ENCODE measurements at places on chromosomes 12 and 14.
A peak's percentile ranks its signal among the peaks of the same experiment; 100 is the strongest.

DNA sequence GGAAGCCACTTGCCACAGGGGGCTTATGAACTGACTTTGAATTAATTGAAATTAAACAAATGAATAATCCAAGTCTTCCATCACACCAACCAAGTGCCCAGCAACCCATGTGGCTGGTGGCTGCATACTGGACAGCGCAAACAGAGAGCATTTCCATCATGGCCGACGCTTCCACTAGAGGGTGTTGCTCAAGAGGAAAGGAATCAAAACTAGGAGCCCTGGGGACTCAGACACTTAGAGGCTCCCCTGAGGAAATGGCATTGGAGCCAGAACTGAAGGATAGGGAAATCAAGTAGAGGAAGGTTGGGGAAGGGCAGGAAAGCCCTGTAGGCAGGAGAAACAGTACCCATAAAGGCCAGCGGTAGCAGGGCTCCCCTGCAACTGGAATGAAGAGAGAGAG lies 50.6 kb upstream of the NUAK1 start:
- DNase-seq: no peak

DNA sequence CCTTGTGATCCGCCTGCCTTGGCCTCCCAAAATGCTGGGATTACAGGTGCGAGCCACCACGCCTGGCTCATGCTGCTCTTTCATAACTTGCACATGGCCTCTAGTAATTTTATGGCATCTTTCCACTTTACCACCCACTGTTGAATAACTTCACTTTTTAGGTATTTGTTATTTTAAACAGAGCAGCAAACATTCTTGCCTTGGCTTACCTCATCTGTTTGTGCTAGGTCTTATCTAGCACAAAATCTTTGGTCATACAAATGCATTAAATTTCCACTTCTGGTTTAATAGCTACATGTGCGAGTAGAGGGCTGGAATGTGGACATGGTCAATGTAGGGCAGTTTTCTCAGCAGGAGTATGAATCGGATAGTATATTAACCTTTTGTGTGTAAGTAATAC lies 38.8 kb upstream of the ATF7IP start:
- DNase-seq: no peak

DNA sequence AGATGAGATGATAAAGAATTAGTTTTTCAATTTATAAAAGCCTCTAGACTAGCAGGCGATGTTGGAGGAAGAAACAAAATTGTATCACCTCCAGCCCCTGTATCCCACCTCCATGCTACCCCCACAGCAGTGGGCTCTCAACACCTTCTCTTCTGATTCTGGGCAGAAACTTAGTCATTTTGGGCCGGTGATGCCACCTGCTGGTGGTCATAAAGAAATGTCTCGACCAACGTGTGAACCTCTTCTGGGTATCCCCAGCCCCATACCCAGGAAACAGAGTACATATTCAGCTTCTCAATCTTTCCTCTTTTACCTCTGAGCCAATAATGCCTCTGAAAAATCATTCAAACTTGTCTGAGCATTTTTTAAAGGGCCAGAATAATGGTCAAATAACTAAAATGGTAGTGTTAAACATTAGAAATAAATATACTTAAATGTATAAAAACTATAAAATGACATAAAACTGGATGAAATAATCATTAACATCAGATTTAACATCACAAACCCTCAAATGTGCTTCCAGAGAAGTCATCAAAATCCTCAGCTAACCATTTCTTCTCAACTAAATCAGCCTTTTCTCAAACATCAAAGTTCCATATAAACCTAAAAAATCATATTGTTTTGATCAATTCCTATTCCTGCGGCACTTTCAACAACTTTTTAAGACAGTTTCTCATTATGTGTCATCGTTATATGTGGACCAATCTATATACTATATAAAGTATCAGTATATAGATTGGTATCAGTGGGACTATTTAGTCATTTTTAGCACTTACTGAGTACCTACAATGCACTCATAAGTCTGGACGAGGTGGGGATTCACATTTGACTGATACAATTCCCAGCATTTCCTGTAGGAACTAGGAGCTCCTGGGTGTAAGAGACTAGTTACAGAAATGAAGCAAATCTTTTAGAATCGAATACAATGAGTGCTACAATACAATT lies 69.4 kb downstream of the ATXN2 start:
- DNase-seq: peak; percentile 83

DNA sequence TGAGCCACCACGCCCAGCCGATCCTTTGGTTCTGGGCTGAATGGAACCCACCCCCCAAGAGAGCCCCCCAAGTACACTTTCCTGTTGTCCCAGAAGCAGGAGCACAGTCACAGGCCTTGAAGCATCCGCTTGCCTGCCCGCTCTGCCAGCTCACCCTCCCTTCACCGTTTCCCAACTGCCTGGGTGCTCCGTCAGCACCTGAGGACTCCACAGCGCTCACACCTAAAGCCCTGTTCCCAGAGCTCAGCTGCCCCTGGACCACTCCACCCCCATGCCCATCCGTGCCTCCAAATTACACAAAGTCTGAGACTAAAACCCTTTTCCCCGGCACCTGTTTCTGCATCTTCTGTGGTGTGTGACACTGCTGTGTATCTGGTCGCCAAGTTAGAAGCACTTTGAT lies 44.3 kb upstream of the TRAF3 start:
- DNase-seq: no peak

GRCh38 chr12:104720339-104721038 lies 237.6 kb downstream of the SLC41A2 start:
- DNase-seq: peak; percentile 96

GRCh38 chr12:16763901-16764300 lies 157.9 kb upstream of the LMO3 start:
- no peak for DNase-seq

GRCh38 chr14:103549361-103550311 lies 12.8 kb downstream of the BAG5 start:
- DNase-seq: no peak

DNA sequence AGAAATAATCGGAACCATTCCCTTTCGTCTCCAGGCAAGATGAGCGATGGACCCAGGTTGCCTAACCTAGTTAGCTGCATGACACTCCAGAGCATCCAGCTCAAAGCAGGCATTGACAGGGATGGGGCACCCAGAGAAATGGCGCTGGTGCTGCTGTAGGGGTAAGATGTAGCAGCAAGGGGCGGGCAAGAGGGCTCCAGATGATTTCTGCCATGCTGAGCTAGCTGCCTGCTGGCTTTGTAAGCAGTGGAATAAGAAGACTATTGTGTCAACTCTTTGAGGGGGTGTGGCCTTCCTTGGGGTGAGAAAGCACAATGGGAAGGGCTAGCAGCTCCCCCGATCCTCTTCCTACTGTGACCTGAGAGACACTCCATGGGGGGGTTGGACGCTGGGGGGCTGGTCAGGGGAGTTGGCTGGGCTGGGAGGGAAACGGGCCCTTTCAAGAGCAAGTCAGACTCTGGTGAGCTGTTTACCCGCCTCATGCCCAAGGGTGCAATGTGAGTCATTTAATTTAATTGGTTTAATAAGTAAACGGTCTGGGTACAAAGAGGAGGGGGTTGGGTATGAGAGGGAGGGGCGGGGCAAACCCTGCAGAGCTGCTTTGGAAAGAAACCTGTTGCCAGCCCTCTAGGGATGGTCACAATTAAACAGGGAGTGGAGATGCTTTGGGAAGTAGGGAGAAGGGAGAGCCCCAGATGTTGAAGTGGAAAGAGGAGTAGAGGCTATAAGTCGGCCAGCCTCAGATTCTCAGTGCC lies 50.5 kb downstream of the B4GALNT3 start:
- DNase-seq: no peak

GRCh38 chr12:132787877-132788276 lies 26.2 kb upstream of the ANKLE2 start:
- no peak for DNase-seq

- DNase-seq: no peak
These were observed 61.8 kb downstream of the LRRK2 start for GRCh38 chr12:40286583-40286982.

- DNase-seq: no peak
These were observed 447.6 kb downstream of the NRXN3 start for GRCh38 chr14:78617735-78618134.

DNA sequence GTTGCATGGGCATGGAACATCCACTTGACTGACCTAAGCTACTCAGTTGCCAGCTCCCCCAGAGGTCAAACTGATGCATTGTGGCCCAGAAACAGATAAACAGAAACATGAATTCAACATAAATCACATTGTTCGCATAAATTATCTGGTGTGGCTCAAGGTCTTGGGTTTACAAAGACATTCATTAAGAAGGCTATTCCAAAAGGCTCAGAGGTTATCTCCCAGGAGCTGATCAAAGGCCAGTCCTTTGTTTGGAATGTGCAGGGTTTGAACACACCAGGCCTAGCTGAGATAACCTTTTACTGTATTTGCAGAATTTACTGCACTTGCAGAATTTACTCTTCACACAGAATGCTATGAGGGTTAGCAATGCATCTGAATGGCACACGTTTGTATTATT lies 96.4 kb upstream of the DCD start:
- no peak for DNase-seq

- no peak for DNase-seq
These were observed 177.2 kb upstream of the NPAS3 start for GRCh38 chr14:32761381-32761968.

DNA sequence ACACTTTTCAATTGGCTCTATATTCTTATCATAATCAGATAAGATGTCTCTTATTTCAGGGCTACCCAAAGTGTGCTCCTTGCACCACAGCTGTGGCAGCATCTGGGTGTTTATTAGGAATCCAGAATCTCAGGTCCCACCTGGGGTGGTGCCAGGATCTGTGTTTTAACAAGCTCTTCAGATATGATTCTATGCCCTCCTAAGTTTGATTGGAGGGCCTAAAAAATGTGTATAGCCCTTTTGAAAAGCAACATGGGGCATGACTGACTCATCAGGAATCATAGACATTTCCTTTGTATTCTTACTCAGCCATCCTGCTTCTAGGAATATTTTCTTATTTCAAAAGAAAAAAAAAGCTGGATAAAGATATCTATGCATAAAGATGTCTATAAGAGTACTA lies 103.1 kb downstream of the HELB start:
- no peak for DNase-seq

- DNase-seq: no peak
These were observed 146.1 kb upstream of the NOS1 start for GRCh38 chr12:117507548-117507947.

- DNase-seq: peak; percentile 69
These were observed 9.0 kb downstream of the ARHGDIB start for GRCh38 chr12:14952299-14952921.

GRCh38 chr12:108772247-108772646 lies 40.9 kb upstream of the CORO1C start:
- peak; percentile 55 for DNase-seq

GRCh38 chr12:106321139-106321850 lies 18.8 kb downstream of the TCP11L2 start:
- no peak for DNase-seq

GRCh38 chr14:55505846-55506245 lies 65.4 kb upstream of the TBPL2 start:
- no peak for DNase-seq

DNA sequence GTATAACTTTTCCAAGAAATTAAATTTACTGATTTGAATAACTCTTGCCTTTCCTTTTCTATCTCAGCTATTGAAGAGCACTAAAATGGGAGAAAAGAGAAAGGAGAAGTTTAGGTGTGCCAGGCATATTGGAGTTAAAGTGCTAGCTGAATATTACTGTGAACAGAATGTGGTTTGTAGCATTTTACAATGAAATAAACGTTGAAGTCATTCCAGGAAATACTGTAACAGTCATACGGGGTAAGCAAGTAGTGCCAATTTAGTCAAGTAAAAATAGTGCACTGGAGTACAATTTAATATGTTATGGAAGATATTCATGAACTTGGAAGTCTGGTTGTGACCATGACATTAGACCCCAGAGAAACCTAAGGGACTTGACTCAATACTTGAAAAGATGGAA lies 62.1 kb downstream of the E2F7 start:
- DNase-seq: no peak

GRCh38 chr12:64088431-64089349 lies 133.4 kb downstream of the KICS2 start:
- peak; percentile 85 for DNase-seq

- DNase-seq: no peak
These were observed 174.0 kb upstream of the MYL2 start for GRCh38 chr12:111094157-111095010.

GRCh38 chr12:90274407-90274806 lies 565.8 kb upstream of the ATP2B1 start:
- no peak for DNase-seq

DNA sequence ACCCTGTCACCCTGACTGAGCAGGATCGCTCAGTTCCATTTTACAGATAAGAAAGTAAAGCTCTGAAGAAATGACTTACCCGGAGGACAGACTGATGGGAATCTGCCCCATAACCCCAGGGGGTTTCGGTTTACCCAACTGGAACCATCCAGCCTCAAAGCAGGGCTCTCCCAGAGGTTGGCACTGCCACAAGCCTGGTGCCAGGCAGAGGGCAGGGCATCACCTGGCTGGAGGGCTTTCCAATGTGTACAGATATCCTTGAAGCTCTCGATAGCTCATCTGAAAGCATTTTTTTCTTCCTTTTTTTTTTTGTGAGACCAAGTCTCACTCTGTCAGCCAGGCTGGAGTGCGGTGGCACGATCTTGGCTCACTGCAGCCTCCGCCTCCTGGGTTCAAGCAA lies 33.2 kb downstream of the STON2 start:
- DNase-seq: no peak

- no peak for DNase-seq
These were observed 32.4 kb downstream of the LTBP2 start for GRCh38 chr14:74579447-74580274.
